ENCODE measurements at places on chromosomes 7 and 10.

DNA sequence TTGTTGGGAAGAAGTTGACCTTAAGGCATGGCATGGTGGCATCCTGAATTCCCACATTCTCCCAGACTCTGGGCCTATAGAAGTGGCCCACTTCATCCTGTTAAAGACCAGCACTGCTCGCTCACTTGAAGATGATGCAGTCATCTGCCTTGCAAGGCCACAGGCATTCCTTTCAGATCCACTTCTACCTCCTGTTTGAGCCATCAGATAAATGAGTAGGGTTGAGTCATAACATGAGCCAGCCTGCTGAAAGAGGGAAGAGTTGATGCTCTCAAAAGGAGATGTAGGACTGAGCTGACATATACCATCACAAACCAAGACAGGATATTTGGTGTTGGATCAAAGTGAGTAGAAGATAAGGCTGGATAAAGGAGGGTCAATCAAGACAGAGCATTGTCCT is 1.5 kb upstream of the EBLN1 start:
- no peak for DNase-seq

GRCh38 chr7:24896031-24896501 is 83.9 kb downstream of the OSBPL3 start:
- DNase-seq = no peak

DNA sequence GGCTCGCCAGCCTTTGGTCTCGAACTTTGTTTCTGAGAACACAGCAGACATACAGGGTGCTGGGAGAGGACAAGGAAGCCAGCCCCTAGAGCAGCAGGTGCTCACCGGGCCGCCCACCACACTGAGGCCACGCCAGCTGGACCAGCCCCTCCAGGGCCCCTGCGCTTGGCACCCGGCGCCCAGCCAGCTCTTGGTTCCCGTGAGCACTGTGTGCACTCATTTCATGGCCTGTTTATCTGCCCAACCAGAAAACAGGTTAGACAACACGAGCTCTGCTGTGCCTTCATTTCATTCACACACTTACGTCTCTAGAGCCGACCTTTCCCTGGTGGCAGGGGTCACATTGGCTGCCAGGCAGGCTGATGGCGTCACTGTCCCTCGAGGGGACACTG is 104.0 kb downstream of the CYTH3 start:
- DNase-seq = no peak

DNA sequence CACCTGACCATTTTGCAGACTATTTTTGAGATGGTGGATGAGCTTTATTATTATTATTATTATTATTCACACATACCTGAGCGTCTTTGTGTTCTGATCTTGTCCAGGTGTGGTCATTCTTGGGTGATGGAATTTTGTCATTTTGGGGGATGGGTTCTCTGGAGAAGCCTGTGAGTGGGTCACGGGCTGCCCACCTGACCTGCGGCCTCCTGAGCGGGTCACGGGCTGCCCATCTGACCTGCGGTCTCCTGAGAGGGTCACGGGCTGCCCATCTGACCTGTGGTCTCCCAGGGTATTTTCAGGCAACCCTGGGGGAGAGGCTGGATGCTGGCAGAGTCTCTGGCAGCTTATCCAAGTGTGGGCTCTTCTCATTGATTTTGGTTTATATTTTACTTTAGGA is 7.3 kb downstream of the SCART1 start:
- no peak for DNase-seq

DNA sequence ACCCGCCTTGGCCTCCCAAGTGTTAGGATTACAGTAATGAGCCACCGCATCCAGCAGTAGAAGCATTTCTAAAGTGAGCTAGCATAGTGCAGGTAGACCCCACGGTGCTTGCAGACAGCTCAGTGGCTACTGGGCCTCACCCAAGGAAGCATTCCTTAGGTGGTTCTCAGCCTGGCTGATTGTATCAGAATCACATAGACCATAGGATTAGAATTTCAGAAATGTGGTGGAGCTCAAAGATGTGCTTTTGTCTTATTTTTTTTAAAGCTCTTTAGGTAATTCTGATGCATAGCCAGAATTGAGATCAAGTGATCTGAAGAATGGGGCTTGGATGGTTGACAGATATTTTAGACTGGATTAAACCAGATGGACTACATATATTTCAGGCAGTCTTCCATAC is 10.9 kb downstream of the ANLN start:
- DNase-seq = no peak

DNA sequence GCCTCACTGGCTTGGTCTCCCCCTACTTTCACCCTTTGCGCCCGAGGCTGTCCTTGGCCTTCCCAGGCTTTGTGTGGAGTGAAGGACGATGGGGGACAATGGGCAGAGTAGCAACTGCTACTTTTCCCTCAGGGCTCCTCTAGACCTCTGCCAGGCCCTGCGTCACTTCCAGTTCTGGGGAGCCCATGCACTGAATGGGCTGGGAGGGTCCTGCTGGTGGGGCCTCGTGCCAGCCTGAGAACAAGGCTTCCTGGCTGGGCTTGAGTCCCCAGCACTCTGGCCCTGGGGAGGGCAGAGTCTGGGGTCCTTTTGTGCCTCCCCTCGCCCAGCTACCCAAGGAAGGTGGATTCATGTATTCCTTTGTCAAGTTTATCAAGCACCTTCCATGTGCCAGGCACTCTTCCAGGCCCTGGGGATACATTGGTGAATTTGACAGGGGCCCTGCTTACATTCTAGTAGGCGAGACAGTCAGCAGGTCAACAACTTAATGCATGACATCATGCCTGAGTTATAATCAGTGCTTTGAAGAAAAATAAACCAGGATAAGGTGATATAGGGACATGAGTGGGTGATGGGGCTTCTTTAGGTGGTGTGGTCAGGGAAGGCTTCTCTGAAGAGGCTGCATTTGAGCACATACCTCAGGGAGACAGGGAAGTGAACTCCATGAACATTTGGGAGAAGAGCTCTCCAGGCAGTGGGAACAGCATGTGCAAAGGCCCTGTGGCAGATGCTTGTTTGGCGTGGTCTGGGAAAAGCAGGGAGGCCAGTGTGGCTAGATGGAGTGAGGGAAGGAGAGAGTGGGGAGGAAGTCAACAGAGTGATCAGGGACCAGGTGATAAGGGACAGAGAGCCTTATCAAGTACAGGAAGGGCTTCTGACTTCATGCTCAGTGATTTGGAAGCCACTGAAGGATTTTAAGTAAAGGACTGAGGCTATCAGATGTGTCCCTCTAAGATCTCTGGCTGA is 14.1 kb downstream of the ZMIZ1 start:
- DNase-seq = no peak

DNA sequence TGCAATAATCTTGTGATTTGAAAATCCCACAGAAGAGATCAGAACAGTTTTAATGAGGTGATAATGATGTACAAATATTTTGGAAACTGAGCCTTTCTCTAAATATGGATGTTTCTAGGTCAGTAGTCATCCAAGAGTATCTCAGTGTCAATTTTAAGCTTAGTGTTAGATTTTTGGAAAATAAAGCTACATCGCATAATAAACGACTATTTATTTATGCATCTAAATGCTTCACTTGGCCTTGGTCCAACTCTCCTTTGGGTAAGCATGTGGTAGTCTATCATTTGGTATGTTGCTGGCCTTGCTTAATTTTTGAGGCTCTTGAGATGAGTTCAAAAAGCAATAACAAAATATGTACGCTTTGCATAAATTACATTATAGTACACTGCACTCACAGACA is 5.4 kb upstream of the PPP1R9A start:
- DNase-seq = no peak

GRCh38 chr10:43681220-43681619 is 32.5 kb upstream of the ZNF32 start:
- DNase-seq = no peak

DNA sequence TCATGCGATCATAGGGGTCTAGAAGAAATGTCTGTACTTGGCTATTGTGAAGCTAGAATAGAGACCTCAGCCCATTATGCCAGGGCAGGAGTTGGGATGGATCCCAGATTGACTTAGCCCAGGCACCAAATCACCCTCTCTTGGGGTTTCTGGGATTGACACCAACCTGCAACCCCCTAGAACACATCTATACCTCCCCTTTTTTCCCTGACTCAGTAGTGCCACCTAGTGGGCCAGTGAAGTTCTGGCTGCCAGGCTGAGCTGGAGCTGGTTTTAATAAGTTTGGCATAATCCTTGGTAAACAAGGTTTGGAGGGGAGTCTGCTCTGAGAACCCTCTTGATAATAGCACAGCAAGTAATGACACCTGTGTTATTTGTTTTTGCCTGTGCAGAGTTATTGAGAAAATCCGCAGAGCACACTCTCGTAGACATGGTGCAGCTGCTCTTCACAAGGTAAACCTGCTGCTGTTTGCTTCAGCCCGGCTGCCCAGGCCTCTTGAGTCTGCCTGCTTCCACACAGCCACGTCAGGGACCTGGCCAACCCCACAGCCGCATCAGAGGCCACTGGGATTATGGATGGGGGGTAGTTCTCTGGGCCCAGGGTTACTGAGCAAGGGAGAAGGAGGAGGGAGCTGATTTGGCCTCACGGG is 43.3 kb upstream of the NFKB2 start:
- DNase-seq = peak; percentile 53

DNA sequence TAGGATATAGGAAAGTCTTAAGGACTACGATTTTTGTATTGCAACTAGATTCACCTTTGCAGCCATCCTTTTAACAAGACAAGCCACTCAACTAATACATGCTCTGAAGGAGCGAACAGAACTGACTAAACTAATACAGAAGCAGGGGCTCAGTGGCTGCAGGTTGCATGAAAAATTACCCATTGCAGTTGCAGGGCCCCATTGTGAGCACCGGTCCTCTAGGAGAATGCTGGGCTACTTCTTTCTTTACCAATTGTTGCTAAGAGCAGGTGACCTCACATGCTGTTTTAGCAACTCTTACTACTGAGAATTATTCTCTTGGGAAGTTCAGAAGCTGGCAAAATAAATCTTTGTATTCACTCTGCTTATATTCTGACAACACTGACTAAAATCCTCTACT is 64.0 kb upstream of the ANKRD1 start:
- no peak for DNase-seq

DNA sequence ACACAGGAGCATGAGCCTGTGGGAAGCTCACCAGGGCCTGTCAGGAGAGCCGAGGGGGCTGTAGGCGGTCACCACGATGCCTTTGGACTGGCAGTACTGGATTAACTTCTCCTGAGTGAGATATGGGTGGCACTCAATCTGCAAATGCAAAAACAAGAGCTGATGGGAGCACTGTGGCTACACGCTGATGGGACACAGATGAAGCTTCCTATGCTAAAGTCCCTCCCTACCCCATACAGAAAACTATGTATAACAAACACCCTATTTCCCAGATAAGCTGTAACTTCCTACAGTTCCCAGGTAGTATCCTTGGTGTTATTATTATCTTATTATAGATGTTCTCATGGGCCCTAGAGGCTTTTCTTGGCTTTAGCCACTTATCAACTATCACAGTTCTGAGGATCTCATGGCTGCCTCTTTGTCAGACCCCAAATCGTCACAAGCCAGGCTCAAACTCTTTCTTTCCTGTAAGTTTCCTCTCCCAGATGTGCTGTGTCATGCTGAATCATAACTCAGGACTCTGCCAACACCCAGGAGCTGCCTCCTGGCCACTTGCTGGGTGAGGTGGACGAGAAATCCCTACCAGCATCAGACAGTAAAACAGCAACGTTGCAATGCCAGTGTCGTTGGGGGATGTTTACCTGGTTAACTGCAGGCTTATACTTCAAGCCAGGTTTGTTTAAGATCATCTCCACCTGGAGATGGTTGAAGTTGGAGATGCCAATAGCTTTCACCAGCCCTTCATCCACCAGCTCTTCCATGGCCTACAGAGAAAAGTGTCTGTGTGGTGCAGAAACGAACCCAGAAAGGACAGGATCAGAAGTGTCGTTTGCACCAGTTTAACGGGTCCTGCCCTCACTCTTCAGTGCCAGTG is 10.3 kb downstream of the AKR1B1 start:
- DNase-seq = no peak

GRCh38 chr7:4249241-4249640 is 432.9 kb upstream of the FOXK1 start:
- DNase-seq = no peak

DNA sequence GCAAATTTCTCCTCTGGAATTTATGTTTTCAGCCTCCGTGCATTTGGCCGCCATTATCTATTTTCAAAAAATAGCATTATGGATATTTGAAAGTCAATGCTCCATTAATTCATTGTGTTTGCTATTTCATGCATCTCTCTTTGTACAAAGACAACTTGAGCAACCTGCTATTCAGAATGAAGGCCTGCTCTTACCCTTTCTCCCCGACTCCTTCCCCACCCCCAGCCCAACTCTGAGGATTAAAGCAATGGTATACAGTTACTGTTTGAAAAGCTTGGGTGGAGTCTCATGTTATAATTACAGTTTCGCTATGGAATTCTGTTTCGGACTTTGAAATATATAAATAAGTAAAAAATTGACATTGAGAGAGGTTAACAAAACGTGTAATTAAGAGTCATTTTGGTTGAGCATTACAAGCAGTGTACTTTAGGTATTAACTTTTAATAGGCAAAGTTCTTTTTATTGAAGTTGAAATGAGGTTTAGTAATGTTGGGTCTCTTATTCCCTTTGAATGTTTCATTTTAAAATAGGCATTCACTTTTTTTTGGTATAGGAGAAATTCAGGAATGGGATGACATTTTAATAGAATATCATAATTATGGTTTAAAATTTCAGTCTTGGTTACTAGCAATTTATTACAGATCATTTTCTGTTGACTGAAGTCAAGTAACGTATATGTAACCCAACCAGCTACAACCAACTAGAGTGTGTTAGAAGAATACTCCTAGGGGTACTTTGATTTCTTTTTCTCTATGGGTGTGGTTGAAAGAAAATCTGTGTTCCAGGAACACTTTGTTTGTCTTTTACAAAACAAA is 93.1 kb downstream of the ARID5B start:
- no peak for DNase-seq

DNA sequence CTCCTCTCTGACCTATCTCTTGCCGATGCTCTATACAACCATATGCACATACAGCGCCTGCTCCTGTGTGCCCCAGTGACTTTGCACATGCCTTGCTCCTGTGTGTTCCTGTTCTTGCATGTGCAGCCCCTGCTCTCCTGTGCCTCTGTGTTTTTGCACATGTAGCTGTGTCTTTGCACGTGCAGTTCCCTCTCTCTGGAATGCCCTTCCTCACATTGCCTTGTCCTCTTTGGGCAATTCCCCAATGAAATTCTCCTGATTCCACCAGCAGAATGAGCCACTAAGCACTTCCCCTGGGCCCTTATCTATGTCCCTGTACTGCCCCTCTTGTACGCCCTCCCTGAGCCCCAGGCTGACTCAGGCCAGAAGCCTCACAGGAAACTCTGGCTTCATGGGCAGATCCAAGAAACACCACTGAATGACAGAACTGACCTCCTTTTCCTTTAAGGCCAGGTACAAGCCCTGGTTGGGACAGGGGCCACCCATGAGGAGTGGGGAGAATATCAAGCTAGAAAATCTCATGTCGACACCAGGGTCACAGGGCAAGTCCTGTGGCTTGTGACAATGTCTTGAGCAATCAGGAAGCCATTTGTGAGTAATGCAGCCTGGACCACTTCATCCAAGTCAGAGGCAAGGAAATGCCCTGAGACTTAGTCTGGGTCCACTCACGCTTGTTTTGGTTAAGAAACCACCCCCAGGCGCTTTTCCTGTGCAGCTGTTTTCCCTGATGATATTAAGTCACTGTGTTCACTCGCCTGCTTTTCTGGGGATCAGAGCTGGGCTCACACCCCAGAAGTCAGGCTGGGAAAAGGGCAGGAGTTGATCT is 1.9 kb upstream of the ARHGAP22 start:
- no peak for DNase-seq

- DNase-seq = no peak
Observed at GRCh38 chr7:28055161-28055544, 125.4 kb downstream of the JAZF1 start.

Measured in stimulated activated CD4-positive, alpha-beta T cell treated with anti-CD3 and anti-CD28 coated beads, Interleukin-1b, Interleukin-23, amount 100 ng/mL, for 1 hour (primary cell).